ENCODE measurements at places on chromosomes 6 and 20. TPM values are rescaled to one million over a fixed set of nuclear protein-coding genes. Genes with fewer than 3 reads are reported as not detected.

The USP49 gene
- 3.1 TPM for total RNA-seq

The LGSN gene
- not detected for total RNA-seq

GRCh38 chr6:15331629-15332251 is 85.9 kb downstream of the JARID2 start:
- no peak for DNase-seq

GRCh38 chr20:58851969-58852458 is 502 bp upstream of the GNAS start:
- DNase-seq, result no peak

The COL10A1 gene
- total RNA-seq, result not detected

The MARCKS gene
- 333 TPM for total RNA-seq

The MCCD1 gene
- not detected for total RNA-seq

The OR2H1 gene
- total RNA-seq, result not detected

- no peak for DNase-seq
These were observed 12.1 kb upstream of the EXOC2 start for GRCh38 chr6:705047-705446.

- no peak for DNase-seq
These were observed 1131.8 kb downstream of the GRIK2 start for GRCh38 chr6:102525336-102525735.

GRCh38 chr6:88548891-88549505 is 382.9 kb upstream of the CNR1 start:
- no peak for DNase-seq

GRCh38 chr6:100268326-100268725 is 196.4 kb downstream of the SIM1 start:
- no peak for DNase-seq

DNA sequence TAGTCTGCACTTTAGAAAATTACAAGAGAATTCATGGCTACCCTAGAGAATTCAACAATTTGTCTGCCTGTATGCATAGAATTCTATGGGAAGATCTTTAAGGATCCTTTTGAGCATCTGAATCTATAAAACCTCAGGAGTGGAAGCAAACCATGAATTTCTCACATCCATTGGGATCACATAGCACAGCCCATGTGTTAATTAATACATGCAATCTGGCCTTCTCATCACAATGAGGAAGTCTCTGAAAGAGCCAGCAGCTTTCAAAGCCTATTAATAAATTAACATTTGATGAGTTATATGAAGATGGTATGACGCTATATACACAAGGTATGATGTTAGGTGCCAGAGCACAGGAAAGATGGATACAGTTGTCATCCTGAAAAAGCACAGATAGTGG is 24.7 kb downstream of the NDUFAF4 start:
- DNase-seq, result no peak

DNA sequence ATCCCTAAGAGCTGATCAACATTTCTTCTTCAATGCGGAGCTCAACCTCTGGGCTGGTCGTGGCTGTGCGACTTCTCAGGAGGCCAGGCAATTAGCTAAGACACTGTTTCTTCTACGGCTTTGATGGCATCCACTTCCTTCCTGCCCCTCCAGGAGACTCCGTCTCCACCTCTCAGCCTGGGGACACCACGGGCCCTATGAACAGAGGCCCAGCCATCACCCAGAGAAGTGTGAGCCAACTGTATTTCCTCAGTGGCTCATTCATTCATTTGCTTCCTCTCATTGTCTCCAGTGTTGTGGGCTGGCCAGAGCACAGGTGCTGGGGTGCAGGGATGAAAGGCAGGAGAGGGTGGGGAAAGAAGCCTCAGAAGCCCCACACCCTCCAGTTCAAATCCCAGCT is 51.8 kb upstream of the APCDD1L start:
- DNase-seq, result peak; percentile 13
